ENCODE measurements at places on chromosomes 1 and 21.

DNA sequence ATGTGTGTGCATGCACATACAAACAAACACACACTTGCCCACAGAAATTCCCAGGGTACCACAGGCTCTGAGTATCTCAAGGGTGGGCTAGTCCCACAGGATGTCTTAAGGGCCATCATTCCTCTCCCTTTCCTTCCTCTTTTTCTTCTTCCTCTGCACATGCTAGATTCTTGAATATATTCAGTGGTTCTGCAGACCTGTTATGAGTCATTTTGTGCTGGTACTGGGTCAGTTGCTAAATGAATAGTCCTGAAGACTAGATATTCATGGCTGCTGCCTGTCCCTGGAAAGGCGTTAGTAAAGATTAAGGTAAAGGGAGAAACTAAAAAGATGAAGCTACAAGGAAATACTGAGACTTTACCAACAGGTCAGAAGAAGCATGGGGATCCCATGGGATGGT is 256.7 kb upstream of the KIAA0040 start:
- DNase-seq = no peak

DNA sequence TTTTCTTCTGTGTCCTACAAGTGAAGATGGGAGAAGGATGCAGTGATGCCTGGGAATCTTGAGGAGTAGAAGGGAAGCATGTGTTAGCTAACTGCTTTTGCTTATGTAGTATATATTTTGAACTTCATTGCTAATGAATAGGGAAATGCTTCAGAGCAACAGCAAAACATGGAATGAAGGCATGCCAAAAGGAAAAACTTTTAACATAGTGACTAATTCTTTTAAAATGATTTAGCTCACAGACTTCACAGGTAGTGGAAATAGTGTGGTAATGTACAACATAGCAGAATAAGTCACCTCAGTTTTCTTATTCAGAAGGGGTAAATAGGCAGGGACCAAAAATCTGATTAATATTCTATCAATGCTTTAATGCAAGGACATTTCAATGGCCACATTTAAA is 95.5 kb downstream of the LYPLAL1 start:
- DNase-seq = no peak

DNA sequence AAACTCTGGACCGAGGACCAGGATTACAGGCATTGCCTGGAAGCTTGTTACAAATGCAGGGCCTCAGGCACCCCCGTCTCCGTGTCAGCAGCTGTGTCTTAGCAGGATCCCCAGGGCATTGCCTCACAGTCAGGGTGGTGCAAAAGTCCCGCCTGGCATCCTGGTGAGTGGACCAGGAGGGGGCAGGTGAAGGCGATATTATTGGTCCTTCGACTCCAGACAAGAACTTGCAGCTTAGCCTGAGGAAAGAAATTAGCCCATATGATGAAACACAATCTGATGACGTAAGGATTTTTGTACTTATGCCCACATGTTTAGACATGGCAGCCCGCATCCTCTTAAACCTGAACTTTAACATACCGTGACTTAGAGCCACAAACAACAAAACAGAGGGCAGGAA is 40.8 kb downstream of the RSPH1 start:
- no peak for DNase-seq

DNA sequence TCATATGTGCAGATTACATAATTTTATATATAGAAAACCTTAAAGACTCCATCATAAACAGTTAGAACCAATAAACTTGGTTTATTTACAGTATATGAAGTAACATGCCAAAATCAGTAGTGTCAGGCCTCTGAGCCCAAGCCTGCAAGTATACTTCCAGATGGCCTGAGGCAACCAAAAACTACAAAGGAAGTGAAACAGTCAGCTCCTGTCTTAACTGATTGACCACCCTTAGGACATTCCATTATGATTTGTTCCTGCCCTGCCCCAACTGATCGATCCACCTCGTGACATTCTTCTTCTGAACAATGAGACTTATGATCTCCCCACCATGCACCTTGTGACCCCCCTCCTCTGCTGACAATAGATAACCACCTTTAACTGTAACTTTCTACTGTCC is 630.3 kb downstream of the AMY1C start:
- no peak for DNase-seq

- DNase-seq = no peak
Measured at GRCh38 chr1:233138788-233139585, 156.5 kb downstream of the PCNX2 start.

GRCh38 chr21:34112316-34113033 is 39.1 kb downstream of the MRPS6 start:
- no peak for DNase-seq

GRCh38 chr1:245338485-245338877 is 183.7 kb downstream of the KIF26B start:
- no peak for DNase-seq

DNA sequence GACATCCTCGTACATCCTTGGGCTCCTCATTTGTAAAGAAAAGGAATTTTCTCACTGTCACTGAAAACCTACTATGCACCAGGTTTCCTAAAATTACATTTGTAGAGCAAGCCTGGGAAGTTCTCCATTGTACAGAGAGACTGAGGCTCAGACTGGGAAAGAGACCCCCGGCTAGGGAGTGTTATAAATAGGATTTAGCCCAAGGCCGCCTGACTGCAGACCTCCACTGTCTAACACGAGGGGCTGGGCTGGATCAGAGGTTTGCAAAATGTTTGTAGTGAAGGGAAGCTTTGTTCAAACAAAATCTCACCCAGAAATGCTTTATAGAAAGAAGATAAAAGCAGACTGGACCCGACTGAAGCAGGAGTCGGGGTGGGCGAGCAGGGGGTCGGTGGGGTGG is 131.3 kb downstream of the ACTL8 start:
- no peak for DNase-seq

- no peak for DNase-seq
Measured at GRCh38 chr21:31151156-31152045, 113.1 kb upstream of the KRTAP19-8 start.

GRCh38 chr1:117146575-117147340 is 25.2 kb upstream of the TRIM45 start:
- no peak for DNase-seq

GRCh38 chr1:85088408-85088784 is 40.1 kb upstream of the MCOLN3 start:
- no peak for DNase-seq

- DNase-seq = no peak
Measured at GRCh38 chr1:233135833-233136232, 159.7 kb downstream of the PCNX2 start.

DNA sequence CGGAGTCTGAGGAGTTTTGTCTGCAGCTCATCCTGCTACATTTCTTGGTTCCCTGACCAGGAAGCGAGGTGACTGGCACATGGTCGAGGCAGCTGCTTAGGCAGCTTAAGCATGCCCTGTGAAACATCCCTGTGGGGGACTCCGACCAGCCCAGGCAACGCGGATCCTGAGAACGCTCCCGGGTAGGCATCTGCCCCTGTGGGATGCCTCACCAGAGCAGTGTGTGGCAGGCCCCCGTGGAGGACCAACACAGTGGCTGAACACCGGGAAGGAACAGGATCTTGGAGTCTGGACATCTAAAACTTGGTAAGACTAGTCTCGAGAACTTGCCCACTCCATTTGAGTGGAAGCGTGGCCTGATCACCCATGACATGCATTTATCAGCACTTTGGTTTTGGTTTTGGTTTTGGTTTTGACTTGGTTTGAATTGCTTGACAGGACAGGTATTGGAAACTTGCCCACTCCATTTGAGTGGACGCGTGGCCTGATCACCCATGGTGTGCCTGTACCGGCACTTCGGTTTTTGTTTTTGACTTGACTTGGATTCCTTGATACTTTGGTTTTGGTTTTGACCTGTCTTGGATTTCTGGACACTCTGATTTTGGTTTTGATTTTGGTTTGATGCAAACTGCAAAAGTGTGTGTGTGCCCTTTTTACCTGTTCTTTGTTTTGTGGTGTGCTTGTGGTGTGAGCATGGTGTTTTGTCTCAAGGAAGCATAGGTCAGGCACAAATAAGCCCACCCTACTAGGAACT is 12.2 kb upstream of the NEK2 start:
- DNase-seq = no peak

- DNase-seq = no peak
Measured at GRCh38 chr1:66375125-66375524, 158.8 kb upstream of the SGIP1 start.
